ENCODE measurements at places on chromosomes 1 and 21.

DNA sequence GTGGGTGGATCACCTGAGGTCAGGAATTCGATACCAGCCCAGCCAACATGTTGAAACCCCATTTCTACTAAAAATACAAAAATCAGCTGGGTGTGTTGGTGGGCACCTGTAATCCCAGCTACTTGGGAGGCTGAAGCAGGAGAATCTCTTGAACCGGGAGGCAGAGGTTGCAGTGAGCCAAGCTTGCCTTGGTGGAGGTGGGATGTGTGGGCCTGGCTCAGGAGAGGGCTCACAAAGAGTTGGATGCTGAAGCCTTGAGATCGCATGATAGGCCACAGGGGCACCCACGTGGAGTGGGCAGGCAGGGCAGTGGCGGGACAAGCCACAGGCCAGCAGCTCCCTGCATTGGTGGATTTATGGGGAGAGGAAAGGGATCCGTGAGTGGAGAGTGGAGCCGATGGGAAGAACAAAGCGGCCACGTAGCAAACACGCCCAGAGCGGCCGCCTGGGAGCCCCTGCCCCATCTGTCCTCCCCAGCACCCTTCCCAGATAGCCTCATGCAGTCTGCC is 4.4 kb downstream of the THAP3 start:
- no peak for DNase-seq

DNA sequence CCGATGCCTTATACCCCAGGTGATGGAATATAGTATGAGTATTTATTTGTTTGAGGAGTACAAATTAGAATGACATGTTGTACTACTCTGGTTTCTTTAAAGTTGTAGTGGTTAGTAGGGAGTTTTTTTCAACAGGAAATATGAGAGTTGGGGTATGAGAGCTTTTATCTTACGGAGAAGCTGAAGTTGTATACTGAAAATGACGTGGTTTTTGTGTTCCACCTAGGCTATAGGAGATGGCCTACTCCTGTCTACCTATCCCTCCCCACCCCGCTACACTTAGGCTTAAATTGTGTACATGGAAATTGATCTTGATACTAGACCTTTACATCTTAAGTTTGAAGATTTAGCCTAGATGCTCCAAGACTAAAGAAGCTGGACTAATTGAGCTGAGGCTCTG is 6.8 kb upstream of the HAX1 start:
- DNase-seq = no peak

DNA sequence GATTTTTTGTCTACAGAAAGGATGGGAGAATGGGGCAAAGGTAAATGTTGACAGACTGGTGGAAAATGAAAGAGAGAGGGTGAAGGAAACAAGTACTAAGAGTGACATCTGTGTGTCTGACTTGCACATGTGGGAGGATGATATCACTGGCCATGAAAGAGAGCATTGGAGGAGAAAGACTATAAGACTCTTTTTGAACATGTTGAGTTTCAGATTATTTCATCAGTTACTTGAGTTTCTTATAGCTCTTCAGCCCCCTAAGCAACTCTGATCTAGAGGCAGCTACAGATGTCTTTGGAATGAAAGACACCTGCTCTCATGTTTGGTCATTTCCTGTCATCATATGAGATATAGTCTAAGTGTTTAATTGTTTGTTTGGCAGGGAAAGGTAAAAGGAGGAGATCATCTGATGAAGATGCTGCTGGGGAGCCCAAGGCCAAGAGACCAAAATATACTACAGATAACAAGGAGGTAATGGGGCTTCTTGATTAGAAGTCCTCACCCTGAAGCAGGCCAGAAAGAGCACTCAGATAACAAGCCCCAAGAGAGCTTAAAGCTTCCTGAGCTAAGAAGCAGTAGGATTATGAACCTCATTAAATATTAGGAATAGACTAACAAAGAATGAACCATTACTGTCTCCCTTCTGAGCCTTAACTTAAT is 4.5 kb downstream of the POLR3C start:
- no peak for DNase-seq

GRCh38 chr21:39513735-39514134 is 62.0 kb downstream of the SH3BGR start:
- DNase-seq = no peak

DNA sequence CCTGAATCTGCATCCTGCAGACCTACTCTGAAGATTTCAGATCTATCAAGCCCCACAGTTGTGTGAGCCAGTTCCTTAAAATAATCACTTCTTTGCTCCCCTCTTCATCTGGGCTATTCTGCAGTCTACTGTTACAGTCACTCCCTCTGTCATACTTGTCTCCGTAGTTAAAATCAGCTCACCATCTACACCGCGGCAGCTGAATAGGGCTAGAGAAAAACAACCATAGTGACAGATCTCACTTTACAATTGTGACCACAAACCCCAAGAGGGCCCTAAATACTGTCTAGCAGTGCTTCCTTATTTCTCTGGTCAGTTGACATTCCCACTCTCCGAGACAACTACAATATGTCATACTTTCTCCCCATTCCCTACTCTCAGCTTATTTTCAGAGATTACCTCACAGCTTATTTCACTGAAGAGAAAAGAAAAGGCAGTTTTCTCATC is 12.9 kb downstream of the DESI2 start:
- DNase-seq = peak; percentile 8

DNA sequence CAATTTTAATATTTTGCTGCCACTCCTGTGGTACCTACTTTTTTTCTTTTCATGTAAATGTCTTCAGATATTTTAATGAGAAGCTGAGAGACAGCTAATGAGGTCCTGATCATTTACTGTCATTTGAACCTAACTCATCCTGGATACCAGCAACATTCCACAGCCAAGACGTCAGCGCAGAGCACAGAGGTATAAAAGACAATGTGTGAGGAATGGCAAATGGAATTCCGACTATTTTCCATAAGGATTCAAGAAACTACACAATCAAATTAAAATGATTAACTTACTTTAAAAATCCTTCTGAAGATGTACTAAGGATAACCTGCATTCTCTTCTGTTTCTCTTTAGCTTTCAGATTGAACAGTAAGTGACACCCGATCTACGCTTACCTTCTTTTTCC is 38.8 kb downstream of the HEATR1 start:
- DNase-seq = peak; percentile 19

- no peak for DNase-seq
Measured at GRCh38 chr1:26827663-26828062, 1.2 kb downstream of the ZDHHC18 start.

GRCh38 chr21:28336314-28336713 is 656.4 kb downstream of the LTN1 start:
- DNase-seq = peak; percentile 79

GRCh38 chr1:91400133-91400725 is 4.4 kb downstream of the HFM1 start:
- DNase-seq = peak; percentile 7

DNA sequence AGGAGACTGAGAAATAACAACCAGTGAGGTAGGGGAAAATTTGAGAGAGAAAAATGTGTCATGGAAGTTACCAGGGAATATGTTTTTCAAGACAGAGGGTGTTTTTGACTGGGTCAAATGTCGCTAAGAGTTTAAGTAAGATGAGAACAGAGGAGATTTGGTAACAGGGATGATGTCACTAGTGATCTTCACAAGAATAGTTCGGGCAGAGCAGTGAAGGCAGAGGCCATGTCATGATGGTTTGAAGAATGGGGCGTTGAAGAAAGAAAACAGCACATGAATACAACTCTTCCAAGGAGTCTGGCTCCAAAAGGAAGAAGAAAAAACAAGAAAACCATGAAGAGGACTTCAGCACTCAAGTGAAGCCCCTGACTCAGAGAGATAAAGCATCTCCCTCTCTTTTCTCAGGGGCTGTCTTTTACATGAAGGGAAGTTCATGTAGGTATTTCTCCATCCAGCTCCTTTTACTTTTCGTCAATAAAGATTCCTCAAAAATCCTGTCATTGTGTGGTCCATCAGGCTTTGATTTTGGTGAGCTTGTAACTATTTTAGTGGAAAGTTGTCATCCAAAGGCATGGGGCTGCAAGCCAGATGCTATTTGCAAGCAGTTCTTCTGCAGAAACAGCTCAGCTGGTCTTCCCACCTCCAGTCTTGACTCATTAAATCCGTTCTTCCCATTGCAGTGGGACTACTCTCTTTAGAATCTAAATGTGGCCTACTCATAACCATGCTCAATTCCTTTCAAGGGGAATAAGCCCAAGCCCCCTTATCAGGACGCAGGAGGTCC is 397.3 kb downstream of the LMX1A start:
- no peak for DNase-seq

GRCh38 chr1:57324388-57324787 is 99.5 kb downstream of the DAB1 start:
- DNase-seq = no peak

DNA sequence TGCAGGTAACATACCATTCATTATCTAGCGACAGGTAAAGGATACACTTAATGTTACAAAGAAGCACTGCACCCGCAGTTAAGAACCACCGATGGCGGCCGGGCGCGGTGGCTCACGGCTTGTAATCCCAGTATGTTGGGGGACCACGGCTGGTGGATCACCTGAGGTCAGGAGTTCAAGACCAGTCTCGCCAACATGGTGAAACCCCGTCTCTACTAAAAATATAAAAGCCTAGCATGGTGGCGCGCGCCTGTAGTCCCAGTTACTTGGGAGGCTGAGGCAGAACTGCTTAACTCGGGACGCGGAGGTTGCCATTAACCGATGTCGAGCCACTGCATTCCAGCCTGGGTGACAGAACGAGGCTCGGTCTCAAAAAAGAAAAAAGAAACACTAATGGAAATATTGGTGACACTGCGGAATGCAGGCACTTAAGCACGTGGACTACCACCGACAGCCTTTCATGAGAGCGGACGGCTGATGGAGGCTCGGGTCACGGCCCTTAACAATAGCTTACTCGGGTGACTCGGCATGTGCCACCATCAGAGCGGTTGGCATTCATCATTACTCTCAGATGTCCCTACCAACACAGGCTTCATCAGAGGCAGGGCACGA is 542 bp downstream of the GAS5 start:
- no peak for DNase-seq

Data from EL (cell line).